Stimulated activated CD8-positive, alpha-beta memory T cell treated with anti-CD3 and anti-CD28 coated beads, Interleukin-7, amount 100 ng/mL, for 1 hour (primary cell): ENCODE measurements at places on chromosomes 1 and 21.

DNA sequence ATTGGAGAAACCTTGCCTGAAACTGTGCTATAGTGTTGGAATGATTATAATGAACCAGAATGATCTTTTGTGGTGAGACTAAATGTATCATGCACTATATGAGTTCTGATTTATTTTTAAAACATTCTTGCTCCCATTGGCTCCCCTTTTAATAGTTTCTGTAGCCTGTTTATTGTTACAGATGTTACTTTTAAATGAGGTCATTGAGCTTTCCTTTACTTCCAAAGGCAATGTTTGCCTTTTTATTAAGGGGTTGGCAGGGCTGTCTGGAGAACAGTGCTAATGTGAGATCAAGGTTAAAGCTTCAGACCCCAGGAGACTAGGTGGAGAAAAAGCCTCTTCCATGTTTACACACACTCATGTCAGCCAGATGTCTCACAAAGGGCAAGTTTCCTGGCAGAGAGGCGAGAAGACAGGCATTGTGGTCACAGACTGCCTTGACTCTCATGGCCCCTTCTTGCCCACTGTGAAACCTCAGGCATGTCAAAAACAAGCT, 120.6 kb upstream of the RAVER2 start:
- no peak for DNase-seq

DNA sequence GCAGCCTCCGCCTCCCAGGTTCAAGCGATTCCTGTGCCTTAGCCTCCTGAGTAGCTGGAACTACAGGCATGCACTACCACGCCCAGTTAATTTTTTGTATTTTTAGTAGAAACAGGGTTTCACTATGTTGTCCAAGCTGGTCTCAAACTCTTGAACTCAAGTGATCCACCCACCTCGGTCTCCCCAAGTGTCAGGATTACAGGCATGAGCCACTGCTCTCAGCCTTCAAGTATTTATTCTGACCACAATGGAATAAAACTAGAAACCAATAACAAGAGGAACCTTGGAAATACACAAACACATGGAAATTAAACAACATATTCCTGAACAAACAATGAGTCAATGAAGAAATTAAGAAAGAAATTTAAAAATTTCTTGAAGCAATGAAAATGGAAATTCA, 32.7 kb upstream of the DR1 start:
- DNase-seq: no peak

DNA sequence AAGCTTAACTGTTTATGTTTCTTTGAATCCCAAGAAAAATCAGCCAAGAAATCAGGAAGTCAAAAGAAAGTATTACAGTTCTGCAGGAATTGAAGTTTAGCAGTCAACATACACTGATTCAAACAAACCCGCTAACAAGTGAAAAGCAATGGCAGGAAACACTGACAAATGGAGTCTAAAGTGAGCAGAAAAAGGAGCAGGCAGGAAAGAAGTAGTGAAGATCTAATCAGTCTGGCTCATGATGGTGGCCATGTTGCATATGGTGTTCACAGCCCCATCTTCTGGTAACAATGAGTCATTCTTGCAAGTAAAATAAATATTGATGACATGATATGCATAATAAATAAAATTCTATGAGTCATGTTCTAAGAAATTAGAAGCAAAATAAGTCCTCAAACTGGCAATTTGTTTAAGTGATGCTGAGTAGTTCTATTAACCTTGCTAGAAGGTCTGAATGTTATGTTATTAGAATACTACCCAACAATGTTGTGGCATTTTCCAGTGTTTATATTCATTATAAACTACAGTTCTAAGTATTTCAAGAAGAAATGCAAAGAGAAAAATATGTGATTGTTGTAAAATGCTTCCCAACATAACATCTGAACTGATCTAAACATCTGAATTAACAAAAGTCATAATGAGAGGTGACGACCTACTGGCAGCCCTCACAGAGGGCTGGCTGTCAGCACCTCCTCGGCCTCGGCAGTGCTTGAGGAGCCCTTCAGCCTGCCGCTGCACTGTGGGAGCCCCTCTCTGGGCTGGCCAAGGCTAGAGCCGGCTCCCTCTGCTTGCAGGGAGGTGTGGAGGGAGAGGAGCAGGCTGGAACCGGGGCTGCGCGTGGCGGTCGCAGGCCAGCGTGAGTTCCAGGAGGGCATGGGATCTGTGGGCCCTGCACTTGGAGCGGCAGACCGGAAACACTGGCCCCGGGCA, 5.7 kb upstream of the ACBD6 start:
- DNase-seq: no peak

DNA sequence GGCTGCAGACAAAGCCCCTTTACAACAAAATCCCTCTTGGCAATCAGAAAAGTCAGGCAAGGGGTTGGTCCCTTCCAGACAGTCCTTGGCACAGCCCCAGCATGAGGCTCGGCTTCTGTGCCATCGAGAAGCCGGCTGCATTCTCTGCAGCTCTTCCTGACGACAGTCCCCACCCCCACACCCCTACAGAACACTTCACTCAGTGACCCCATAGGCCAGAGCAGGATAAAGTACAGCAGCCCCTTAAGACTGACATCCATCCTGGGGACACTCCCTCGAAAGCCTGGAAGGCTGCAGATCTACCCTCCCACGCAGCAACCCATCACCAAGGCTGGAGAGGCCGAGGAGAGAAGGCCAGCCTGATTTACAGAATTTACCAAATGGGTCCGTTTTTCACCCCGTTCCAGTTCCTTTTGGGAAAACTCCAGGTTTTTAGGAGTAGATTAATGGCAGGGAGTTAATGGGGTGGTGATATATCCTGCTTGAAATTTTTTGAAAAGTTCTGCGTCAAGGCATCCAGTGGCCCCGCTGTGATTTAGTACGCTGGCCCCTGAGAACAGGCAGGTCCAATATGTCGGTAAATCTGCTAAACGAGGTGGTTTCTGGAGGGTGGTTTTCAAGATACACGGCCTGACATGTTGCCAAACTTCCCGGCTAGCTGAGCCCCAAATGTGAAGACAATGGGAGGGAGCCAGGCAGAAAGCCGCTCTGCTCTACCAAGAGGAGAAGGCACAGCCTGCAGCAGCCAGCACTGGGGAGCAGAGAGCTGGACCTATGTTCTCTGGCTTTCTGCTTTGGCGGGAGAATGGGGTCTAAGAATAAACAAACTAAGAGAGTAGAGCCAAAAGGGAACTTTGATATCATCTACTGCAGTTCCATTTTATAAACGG, 81.7 kb downstream of the SSBP3 start:
- no peak for DNase-seq

DNA sequence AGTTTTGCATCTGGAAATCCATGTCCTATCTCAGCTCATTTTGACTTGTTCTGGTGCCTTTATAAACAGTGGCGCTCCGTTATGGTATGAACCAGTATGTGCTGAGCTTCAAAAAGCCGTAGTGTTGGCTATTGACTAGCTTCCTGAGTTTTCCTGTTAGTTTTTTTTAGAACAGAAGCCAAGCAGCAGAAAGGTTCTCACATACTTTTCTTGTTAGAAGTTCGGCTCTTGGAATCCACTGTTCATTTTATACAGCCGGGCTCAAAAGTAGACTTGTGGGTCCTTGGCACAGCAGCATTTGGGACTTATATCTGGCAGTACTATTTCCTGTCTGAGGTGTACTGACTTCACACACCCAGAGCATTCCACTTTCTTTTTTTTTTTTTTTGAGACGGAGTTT, 63.8 kb downstream of the TBCE start:
- DNase-seq: no peak

DNA sequence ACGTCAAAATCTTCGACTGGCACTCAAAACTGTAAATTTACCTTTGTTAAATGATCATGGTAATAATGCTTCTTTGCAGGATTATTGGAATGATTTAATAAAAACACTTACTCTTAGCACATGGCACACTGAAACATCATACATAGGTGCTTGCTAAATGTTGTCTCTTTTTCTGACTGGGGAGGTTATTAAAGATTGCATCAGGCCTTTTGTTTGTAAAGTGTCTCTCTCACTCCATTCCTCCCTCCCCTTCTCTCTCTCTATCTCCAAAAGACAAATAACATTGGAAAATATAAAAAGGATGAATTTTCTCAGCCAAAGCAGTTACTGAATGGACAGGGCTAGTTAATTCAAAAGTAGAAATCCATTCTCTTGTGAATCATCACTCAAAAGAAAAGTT, 404.2 kb downstream of the DPYD start:
- DNase-seq: no peak

- no peak for DNase-seq
Measured at GRCh38 chr1:59593798-59594790, 220.7 kb upstream of the HOOK1 start.

DNA sequence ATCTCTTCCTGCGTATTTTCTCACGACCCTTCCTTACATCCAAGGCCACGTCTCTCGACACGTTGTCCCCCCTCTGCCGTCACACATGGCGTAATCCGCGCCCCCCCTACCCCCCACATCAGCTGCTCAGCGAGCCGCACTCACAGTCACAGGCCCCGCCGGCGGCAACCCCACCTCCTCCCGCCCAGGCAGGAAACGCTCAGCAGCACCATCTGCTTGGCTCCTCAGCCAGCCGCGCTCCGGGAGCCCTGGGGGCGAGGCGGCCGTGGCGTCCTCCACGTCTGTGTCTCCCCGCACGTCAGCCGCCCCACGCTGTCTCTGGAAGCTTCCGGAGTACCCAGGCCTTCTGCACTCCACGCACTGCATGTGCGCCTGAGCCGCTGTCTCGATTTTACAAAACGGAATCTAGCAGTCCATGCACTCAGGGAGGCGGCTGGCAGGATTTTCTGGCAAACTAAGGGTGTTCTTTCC, 64.6 kb downstream of the SIK1 start:
- peak; percentile 51 for DNase-seq

DNA sequence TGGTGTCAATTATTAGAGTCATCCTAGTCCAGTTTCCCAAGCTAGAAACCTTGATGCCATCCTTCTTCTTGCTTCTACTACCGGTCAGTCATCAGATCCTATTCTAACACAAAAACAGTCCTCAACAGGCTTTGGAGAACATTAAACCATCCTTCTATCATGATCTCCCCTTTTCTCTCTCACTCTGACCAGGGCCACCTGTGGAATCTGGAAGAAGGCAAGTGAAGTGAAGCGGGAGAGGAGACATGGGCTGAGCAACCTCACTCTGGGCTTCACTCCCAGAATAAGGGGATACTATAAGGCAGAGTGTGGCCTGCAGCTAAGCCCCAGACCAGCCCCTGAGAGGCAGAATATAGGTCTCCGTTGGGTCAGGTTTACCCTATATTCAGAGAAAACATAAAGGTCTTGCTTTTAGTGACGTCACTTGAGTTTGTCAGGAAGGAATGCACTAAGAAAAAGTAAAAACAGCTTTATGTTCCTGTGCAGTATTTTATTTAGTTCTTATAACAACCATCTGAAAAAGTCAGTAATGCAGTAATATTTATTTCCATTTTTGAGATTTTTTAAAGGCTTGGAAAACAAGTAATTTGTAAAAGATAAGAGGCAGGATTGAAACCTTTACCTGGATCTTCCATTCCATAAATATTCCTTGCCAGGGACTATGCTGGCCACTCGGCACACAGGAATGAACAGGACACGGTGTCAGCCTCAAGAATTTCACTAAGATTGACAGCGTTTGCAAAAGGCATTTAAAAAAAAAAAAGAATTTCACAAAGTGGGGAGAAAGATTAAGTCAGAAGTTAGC, 61.3 kb downstream of the NFASC start:
- DNase-seq: no peak

DNA sequence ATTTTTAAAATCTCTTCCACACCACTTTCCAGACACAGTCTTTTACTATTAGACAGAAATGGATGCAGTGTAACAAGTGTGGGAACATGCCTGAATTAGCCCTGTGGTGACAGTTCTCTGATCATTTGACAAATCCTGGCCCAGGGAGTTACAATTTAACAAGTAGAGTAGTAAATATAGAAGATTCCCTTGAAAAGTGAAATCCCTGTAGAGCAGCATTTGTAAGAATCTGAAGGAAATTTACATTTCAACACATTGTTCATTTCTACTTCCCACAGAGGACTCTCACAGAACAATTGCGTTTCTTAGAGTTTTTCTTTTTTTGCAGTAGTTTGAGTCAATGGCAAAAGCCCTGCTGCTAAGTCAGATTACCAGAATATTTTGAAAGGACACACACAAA, 458.3 kb upstream of the BRINP3 start:
- DNase-seq: no peak

DNA sequence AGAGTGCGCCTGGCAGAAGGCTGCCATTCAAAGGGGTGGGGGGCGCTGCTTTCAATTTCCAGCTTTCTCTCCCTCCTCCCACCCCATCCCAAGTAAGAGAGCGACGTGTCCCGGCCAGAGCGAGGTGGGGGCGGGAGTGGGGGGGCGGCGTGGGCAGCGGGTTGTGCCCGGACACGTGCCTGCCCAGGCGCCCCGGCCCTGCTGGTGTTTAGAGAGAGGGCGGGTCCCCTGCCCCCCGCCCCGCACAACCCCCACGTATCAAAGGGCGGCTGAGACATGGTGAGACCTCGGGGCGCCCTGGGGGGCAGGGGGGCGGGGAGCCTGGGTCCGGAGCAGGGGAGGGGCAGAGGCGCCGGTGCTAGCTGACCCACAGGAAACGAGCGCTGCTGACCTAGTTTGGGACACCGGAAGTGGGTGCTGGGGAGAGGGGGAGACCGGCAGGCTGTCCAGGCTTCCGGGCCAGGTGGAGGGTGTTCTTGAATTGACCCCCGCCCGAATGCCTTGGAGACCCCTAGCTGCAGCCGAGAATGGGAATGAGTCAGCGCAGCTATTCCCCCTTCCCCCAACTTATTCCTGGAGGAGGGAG, 1.3 kb downstream of the ZBTB7B start:
- DNase-seq: no peak

GRCh38 chr1:150441121-150441520, 46.1 kb upstream of the TARS2 start:
- DNase-seq: no peak

GRCh38 chr1:93715529-93716126, 34.0 kb upstream of the BCAR3 start:
- DNase-seq: no peak
